ENCODE measurements at places on chromosomes 3 and 15. TPM values are rescaled to one million over a fixed set of nuclear protein-coding genes. Genes with fewer than 3 reads are reported as not detected.

The CLRN1 gene
- not detected for total RNA-seq

The SLC2A2 gene
- total RNA-seq: not detected

The KNG1 gene
- not detected for total RNA-seq

The TRH gene
- total RNA-seq: not detected

The ZSCAN29 gene
- 27.3 TPM for total RNA-seq

The TEX264 gene
- total RNA-seq: 52.7 TPM

The GRAMD2A gene
- 3.1 TPM for total RNA-seq

The SKOR1 gene
- 0.60 TPM for total RNA-seq

The PLSCR5 gene
- not detected for total RNA-seq

The MNS1 gene
- 1.1 TPM for total RNA-seq

The TRA2B gene
- total RNA-seq: 120 TPM

The SNTN gene
- not detected for total RNA-seq

The IL5RA gene
- total RNA-seq: not detected

The IL16 gene
- 18.5 TPM for total RNA-seq

The GOLGA6L7 gene
- not detected for total RNA-seq

The HTR3E gene
- total RNA-seq: not detected

The AMIGO3 gene
- not detected for total RNA-seq

The OGG1 gene
- total RNA-seq: 25.3 TPM

The CLDN1 gene
- total RNA-seq: 64.2 TPM

The SCG3 gene
- total RNA-seq: 0.18 TPM

The ANKDD1A gene
- total RNA-seq: 31.4 TPM

The XXYLT1 gene
- 19.7 TPM for total RNA-seq

Measured in ureter (tissue), 1 donor.